ENCODE measurements at places on chromosomes 13 and 19.

- DNase-seq, result no peak
Measured at GRCh38 chr19:13417054-13417453, 89.2 kb downstream of the CACNA1A start.

- no peak for DNase-seq
Measured at GRCh38 chr19:15297416-15298224, 34.7 kb downstream of the BRD4 start.

- peak; percentile 99 for DNase-seq
Measured at GRCh38 chr13:93227878-93228642, 1.5 kb downstream of the GPC6 start.

- no peak for DNase-seq
Measured at GRCh38 chr19:4391306-4391693, 9.0 kb downstream of the SH3GL1 start.

DNA sequence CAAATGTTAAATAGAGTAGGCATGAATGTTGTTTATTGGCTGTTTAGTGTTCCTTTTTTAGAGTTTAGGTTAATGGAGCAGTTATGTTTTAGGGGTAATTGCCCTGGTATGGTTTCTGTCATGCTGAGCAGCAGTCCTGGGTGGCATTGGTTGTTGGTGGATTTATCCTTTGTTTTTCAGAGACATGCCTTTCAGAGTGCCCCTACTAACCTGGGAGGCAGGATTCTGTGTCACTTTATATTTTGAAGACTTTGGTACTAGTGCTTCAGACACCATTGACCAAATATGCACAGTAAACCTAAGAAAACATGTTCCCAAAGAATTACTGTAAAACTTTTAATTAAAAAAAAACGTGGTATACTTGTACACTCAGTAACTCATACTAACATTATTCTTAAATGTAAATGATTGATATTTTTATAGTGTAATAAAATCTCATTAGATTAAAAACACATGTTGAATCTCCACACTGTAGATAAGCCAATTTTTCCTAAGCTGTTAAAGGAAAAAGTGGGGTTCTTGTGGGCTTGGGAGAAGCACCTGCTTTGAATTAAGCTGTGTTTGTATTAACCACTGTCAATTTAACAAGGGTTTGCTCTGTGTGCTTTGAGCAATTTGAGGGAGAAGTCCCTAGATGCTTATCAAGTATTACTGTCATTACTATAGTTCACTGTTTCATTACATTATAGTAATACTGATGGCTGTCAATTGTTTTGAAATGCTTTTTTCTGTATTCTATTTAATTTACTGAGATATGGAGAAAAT, 133.2 kb downstream of the LMO7 start:
- DNase-seq, result peak; percentile 34

- DNase-seq, result no peak
Measured at GRCh38 chr19:2454962-2455850, 1.6 kb downstream of the LMNB2 start.

GRCh38 chr13:41411060-41411459, 46.3 kb upstream of the RGCC start:
- no peak for DNase-seq

- DNase-seq, result no peak
Measured at GRCh38 chr19:7676854-7677253, at the start of gene MCEMP1. TSS of gene MCEMP1 (plus strand) at chr19:7677090. CDS start at chr19:7677121, 31 bp downstream.

GRCh38 chr13:40626561-40626960, 39.9 kb downstream of the FOXO1 start:
- no peak for DNase-seq

DNA sequence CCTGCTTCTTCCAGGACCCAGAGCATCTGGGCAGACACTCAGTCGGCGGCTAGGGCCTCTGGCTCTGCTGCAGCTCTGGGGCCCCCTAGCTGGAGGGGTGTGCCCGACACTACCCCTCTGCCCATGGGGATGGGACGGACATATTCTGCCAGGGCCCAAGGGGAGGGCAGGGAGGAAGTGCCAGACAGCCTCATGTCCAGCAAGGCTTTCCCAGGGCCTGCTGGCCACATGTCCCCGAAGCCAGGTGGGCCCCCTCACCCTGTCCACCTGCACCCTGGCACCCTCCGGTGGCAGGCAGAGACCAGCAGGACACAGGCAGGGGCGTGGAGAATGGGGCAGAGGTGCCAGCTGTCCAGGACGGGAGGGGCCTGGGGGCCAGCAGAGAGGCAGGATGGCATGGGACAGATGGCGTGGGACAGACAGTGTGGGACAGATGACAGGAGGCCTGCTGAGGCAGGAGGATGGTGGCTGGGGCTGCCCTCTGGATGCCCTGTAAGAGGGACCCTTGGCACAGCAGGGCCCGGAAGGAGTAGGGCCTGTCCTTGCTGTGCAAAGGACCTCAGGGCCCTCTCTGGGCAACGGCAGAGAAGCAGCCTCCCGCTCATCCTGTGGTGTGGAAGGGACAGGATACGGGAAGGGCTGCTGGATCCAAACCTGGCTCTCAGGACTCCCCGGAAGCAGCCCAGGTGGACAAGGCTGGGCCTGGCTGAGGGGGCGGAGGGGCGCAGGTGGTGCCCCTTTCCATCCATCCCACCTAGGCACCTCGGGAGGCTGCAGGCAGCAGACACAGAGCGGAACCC, 29.1 kb downstream of the CEBPG start:
- DNase-seq, result no peak

DNA sequence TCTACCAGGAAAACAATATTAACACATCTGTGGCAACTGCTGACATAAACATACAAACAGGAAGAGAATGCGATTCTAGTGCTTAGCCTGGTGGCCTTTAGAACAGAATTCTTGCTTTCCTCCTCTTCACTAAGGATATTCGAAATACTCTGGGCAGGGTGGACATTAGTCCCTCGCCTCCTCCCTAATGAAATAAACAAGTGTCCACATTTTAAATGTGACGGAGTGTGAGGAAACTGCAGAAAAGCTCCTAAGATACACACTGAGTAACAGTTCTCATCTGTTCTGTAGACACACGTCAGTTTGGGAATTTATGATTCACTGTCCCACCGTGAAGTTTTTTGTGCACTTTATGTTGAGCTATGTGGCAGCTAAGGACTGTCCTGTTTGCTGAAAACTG, 639 bp downstream of the STARD13 start:
- no peak for DNase-seq

GRCh38 chr19:39199025-39199424, 2.3 kb downstream of the NCCRP1 start:
- DNase-seq, result peak; percentile 42

DNA sequence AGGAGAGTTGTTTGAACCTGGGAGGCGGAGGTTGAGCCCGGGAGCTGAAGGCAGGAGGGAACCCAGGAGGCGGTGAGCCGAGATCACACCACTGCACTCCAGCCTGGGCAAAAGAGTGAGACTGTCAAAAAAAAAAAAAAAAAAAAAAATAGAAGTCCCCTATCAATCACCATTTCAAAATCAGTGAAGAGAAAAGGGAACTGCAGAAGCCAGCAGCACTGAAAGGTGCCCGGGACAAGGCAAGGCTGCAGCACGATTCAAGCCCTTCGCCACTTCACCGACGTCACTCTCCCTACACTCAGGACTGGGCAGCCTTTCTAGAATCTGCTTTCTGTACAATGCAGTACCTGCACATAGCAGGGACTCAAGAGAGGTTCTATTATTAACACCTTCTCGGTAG, 21.9 kb upstream of the USP12 start:
- no peak for DNase-seq

DNA sequence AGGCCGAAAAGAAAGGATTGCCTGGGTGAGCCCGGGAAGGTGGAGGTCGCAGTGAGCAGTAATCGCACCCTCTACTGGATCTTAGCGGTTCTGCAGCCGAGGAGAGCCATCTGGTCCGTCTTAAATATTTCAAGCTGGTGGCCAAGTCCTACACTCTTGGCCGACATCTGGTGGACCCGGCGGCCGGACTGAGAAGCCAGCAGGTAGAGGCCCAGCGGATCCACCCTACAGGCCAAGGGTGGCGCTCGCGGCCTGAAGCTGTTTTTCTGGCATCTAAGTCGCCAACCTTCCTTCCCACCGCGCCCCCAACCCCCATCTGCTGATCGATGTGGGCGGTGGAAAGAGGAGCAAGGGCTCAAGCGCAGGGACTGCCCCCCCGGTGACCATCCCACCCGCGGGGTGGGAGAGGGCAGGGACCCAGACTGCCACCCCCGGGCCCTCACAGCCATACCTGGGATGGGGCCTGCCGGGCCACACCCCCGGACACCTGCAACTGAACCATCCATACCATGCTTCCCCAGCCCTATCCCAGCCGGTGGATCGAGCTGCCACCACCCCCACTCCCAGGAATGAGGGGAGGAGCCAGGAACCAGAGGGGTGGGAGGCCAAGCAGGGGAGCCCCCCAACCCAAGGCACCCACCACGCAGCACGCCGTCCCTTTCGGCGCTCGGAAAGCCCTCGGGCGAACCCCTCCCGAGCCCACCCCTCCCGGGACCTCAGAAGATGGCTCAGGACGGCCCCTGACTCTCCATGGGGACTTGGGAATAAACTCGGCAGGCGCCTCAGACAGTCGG, 46.3 kb upstream of the ZNF730 start:
- DNase-seq, result peak; percentile 80
